ENCODE measurements at places on chromosomes 5 and 9. TPM values are rescaled to one million over a fixed set of nuclear protein-coding genes. Genes with fewer than 3 reads are reported as not detected.

Gene GALNT12
- total RNA-seq = 12.8 TPM

Gene PTGER4
- total RNA-seq = 62.9 TPM

DNA sequence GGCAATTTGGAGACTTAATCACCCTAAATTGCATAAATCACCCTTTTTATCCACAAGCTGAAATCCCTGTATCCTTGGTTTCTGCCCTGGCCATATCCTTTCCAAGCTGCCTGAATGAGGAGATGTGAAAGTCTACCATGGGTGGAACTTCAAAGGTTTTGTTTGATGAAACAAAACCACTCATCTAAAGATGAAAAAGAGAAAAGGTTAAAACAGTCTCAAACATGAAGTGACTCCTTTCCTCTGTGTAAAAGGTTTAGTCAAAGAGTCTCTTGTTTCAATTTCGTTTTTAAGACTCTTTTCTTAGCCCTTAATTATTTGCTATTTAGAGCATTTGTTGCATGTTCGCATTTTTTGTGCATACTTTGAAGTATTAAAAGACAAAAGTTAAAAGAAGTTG is 11.2 kb downstream of the SLC45A2 start:
- no peak for DNase-seq

DNA sequence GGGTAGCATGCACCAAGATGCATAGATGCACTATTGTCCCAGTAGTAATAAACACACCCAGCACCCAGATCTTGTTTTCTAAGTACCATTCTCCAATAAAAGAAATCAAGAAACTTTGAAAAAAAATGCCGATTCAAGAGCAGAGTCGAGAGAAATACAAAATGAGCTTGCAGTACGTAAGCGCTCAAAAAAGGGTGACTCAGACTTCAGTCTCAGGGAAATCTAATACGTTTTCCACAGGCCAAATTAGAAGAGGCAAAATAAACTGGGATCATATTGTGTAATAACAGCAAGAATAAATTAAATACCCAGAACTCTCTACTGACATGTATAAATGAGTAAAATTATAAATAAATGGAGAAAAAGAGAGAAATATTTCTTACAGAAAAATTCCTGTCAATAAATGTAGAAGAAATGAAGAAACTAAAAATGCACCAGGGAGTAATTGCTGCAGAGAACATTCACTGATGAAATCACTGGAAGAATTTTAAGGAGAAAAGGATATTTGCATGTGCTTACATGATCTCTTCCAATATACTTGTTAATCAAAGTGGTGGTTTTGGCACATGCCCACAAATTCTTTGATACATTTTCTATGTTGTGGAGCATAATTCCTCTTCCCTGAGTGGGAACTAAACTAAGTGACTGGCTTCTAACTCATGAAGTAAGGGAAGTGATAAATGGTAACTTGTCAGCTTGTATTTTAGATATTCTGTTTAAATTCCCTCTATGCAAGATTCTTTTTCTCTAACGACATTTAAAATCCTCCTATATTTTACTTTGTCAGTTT is 567.6 kb upstream of the ADAMTS16 start:
- no peak for DNase-seq
